ENCODE measurements at places on chromosomes 5 and 9. TPM values are rescaled to one million over a fixed set of nuclear protein-coding genes. Genes with fewer than 3 reads are reported as not detected.

- DNase-seq, result no peak
Measured at GRCh38 chr9:114456929-114457328, 48.3 kb downstream of the WHRN start.

- no peak for DNase-seq
Measured at GRCh38 chr9:78830301-78830700, 533.4 kb downstream of the PSAT1 start.

DNA sequence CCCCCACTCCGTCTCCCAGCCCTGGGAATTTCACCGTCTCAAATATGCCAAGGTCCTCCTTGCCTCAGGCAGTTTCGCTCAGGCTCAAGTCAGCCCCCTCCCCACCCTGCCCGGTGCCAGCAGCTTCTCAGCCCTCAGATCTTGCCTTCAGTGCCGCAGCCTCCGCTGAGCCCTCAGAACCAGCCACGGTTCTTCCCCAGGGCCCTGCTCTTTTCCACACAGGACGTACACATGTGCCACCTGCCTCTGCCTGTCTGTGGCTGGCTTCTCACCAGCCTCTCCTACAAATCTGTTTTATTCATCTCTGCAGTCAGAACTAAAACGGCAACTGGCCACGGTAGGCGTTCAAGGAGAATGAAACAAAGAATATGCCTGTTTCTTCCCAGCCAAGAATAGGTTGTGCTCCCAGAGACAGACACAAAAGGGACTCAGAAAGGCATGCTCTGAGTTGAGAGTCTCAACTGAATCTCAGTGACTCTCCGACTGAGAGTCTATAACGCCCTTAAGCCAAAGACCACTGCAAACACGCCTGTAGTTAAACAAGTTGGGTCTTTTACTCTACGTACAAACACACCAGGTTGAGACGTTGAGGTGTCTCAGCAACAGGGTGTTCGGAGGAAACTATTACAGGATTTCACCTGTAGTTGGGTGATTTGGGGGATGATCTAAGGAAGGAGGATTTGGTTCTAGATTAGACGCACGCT, 10.6 kb upstream of the GRIN1 start:
- DNase-seq, result no peak

- DNase-seq, result no peak
Measured at GRCh38 chr9:127129718-127130085, 7.3 kb upstream of the ANGPTL2 start.

- DNase-seq, result peak; percentile 12
Measured at GRCh38 chr5:167442922-167443321, 848.5 kb upstream of the WWC1 start.

DNA sequence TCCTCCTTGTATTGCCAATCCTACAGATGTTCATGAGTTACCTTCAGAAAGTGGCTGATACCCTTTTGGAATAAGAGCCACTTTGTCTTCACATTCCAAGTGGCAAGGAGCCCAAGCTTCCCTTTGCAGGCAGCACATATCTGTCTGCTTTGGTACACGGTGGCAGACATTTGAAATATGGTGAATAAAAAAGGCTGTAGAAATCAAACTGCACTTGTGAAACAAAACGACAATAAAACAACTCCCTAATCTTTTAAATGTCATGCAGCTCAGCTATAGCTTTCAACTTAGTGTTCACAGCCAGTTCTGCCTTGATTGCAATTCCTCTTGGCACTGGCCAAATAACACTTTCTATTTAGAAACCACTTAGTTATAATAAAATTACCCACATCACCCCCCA, 35.0 kb upstream of the DMAC1 start:
- DNase-seq, result no peak

DNA sequence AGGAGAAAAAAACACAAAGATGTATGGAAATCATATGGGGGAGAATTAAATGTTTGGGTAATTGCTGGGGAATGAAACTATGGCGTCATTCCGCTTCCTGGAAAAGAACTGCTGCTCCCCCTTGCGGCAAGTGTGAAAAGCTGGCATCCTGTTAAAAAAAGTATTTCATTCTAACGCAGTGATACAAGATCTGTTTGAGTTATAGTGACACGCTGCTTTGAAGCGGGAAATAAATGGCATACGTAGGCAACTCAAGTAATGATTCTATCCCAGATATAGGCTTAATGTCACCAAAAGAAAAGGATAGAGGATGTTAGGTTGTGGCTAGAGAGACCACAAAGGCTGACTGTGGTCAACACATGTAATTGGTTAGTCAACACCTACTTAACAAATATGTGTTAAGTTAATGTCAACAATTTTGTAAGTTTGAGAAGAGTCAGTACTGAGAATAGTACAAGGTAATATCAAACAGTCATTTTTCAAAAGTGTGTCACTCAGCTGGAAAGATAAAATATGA, 70.2 kb upstream of the ALDH1A1 start:
- DNase-seq, result peak; percentile 61

Gene ADCY2
- not detected for total RNA-seq

Gene URM1
- total RNA-seq, result 71.8 TPM
